ENCODE measurements at places on chromosomes 2 and 18.

- DNase-seq: peak; percentile 64
Observed at GRCh38 chr18:79528846-79529245, 133.1 kb downstream of the NFATC1 start.

DNA sequence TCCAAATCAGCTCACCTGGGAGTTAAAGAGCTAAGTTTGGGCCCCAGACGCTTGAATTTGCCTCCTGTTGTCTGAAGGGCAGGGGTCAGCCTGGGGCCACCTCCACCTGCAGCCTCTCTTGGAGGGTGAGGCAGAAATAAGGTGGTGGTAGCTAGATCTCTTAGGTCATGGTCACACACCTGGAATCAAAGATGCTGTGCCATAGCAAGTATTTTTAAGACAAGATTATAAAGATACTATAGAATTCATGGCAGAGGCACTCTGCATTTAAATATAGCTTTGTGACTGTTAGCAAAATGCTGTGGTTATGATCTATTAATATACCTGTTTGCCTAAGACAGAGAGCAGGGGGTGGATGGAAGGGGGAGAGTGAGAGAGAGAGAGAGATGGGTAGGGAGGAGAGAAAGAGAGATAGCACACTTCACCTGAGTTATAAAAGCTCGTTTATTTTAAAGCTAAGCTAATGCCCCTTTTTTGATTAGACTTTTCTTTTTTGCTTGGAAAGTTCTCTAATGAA, 242.7 kb downstream of the TMEM182 start:
- DNase-seq: no peak

DNA sequence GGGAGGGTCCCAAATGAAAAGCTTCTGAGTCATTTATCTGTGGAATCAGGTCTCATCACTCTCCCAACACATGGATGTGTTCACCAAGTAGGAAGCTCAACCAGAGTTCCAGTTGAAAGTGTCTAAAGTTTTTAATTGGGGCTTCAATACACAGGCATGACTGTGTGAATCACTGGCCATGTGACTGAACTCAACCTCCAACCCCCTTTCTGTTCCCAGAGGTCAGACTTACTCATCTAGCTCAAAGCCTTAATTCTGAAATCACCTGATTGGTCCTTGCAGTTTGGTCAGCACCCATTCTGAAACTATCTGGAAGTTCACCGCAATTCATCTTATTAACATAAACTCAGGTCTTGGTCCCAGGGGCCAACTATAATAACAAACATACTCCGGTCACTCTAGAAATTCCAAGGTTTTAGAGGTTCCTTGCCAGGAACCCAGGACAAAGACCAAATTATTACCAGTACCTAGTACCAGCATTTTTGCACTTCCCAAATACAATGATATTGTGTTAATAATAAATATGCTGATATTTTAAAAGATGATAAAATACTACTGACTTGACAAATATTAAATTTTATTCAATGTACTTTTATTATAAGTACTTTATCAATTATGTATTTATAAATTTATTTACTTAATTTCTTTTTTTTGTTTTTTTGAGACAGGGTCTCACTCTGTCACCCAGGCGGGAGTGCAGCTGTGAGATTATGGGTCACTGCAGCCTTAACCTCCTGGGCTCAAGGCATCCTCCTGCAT, 10.7 kb upstream of the RBM45 start:
- no peak for DNase-seq

DNA sequence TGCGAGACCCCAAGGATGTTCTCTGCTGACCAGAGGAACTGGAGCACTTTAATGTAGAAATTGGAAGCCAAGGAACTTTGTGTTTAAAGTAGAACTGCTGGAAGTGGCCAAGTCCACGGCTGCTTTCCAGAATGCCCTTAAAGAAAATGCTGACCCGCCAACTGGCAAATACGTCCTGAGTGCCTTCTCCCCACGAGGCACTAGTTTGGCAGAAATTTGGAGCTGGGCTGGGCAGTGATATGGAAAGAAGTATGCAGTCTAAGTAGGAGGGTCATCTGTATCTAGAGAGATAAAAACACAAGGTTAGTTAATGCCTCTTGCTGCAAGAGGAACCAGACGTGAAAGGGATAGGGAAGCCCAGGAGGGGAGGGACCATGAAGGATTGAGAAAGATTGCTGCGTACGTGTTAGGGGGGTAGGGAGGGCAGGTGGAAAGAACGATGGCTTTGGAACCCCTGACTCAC, 59.3 kb upstream of the RFX8 start:
- DNase-seq: peak; percentile 69

- DNase-seq: no peak
Observed at GRCh38 chr18:37501136-37501535, 64.5 kb downstream of the CELF4 start.
